ENCODE measurements at places on chromosomes 2 and 18.

DNA sequence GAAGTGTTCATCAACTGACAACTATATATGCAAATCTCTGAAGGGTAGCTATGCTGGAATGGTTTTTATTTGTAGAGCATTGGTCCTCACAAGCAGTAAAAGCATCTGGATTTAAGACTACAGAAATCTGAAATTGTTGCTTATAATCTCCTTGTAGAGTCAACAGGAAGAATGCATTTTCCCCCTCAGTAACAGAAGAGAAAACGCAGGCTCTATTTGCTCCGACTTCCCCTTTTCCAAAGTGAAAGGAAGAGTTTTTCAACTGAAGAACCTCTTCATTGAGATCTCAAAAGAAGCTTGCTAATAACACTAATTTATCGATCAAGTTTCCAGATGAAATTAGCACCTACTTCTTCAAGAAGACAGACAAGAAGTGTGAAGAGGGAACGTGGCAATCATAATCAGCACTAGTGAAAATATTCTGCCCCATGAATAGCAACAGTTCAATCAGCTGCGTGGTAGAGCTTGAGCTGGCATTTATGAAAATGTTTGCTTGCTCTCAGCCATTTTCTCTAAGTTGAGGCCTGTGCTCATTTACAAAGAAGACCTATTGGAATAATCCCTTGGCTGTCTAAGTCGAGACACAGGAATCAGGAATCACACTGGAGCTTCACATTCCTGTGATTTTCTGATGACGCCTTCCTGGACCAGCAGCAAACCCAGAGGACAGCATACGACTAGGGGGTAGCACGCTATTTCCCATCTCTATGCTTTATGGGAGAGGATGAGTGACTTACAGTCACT, 43.7 kb downstream of the TGIF1 start:
- no peak for DNase-seq

- no peak for DNase-seq
These were observed 6.0 kb downstream of the PNO1 start for GRCh38 chr2:68163641-68164040.

DNA sequence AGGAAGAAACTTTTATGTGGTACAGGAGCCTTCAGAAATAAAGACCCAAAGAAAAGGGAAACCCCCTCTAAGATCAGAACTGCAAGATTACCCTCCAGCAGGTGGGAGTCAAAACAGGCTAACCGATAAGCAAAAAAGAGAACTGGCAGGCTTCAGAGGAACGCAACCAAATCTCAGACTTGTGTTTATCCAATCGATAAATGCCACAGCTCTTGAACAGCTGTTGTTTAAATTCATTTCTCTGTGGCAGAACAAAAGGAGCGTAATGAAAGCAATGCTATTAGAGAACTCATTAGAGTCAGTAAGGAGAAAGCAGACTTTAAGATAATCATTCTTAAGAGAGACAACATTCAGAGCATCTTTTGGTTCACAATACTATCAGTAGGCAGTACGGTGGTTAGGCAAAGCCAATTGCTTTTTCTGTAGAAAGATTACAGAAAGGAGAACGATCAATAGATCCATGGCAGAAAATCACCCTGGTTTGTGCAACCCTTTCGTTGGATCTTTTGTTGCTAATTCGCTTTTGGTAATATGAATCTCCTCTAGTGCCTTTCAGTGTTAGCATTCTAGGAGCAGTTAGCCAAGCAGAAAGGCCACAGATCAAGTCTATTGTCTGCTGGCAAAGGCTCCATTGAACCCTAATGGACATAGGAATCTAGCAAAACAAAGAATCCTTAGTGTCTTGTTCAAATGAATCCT, 476.4 kb upstream of the CHST9 start:
- no peak for DNase-seq

DNA sequence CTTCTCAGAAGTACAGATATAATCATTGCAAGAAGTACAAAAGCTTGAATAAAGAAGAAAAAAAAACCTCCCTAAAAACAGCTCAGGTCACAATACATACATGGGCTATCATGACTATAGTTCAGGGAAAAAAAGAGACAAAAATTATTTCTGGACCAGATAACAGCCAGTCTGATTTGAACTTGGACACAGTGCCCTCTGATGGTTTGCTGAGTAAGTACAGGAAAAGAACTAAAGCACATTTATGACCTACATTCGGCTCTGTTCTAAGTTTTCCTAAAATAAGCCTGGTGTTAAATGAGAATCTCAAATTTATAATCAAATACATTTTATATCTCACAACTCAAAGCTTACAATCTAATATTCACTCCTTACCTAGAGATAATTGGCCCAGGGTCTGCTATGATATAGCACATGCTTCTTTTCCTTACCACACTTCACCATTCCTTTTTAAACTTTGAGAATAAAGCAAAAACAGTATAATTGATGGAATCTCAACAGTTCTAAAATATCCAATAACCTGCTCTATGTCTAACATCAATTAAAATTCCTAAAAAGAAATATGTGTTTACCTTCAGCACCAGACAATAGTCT, 81.1 kb downstream of the RAPH1 start:
- no peak for DNase-seq

DNA sequence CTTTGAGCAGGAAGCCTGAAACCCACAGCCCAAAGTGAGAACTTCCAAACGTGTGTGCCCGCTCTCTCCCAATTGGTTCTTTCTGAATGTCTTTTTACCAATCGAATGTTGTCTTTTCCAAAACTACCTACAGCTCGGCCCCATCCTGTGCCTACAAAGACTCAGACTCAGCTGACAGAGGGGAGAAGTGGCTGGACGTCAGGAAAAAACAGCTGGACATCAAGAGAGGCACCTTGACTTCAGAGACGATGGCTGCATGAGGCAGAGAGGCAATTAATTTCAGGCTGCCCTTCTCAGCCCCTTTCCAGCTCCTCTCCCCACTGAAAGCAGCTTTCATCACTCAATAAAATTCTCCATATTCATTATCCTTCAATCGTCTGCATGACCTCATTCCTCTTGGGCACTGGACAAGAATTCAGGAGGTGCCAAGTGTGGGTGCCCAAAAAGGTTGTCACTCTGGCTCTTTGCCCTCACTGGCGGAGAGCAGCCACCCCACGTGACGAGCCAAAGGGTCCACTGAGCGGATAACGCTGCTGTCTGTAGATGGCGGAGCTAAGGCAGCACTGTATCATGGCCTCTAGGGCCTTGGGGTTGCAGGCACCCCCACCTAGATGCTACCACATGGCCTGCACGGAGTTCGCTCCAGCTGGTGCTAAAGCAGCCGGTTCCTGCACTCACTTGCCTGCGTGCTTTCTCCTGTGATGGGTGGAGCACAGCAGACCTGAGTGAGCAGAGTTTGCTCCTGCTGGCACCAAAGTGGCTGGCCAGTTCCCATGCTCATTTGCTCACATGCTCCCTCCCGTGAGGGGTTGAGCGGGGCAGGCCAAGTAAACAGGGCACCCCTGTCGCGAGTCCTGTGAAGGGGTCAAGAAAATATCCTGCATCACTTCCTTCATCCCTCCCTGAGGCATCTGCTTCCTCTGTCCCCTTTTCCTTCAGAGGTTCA, 37.9 kb downstream of the FAM210A start:
- DNase-seq, result no peak

GRCh38 chr2:144452989-144453336, 67.0 kb downstream of the ZEB2 start:
- DNase-seq, result no peak

GRCh38 chr18:59911600-59911999, 11.8 kb downstream of the PMAIP1 start:
- no peak for DNase-seq

GRCh38 chr2:28716265-28716865, 35.3 kb upstream of the PPP1CB start:
- no peak for DNase-seq

GRCh38 chr2:66607152-66607551, 172.2 kb downstream of the MEIS1 start:
- DNase-seq, result no peak

DNA sequence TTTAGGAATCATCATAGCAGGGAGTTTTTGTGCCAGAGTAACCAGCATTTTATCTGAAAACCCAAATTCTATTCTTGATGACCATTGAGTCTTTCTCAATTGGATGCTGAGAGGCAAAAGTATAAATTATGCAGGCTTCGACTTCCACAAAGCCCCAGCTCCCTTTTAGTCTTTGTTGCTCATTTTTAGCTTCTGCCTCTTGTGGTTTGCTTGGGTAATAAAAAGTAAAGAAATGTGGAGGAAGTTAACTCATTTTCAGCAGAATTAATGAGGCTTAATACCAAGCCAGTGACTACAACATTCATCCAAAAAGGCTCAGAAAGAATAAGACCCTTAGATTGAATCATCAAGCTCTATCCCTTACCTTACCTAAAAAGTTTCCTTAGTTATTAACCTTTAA, 18.6 kb downstream of the ERMN start:
- DNase-seq, result no peak

DNA sequence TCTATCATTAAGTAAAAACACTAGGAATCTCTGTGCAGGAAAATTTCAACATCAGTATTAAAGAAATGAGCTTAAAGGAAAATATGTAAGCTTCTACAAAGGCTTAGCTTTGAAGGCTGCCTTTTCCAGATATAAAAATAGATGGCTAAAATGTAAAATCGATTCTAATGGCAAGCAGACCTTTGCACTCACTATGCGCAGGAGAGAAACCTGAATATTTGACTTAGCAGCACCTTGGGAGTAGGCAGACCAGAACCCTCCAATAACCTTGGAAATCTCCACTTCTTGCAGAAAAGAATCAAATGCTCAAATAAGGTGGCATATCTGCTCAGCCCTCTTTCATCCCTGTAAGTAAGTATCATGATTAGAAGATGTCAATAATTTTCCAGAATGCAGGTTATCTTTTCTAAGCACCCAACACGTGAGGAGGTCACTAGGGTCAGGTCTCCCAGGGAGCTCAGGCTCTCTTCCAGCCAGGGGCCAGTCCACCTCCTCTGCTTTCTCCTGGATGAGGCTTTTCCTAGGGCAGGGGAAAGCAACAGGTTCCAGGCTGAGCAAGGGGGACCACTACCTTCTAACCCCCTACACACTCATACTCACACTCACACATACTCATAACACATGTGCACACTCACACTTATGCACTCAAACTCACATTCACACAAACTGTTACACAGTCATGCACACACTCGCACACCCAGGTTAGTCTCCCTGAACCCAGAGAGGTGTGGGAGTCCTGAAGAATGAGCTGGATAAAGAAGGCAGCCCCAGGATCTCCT, 3.8 kb downstream of the PIEZO2 start:
- no peak for DNase-seq

- no peak for DNase-seq
These were observed 58.0 kb upstream of the ARL5A start for GRCh38 chr2:151886241-151886640.

GRCh38 chr2:178273787-178274360, 79.6 kb downstream of the OSBPL6 start:
- DNase-seq, result no peak

DNA sequence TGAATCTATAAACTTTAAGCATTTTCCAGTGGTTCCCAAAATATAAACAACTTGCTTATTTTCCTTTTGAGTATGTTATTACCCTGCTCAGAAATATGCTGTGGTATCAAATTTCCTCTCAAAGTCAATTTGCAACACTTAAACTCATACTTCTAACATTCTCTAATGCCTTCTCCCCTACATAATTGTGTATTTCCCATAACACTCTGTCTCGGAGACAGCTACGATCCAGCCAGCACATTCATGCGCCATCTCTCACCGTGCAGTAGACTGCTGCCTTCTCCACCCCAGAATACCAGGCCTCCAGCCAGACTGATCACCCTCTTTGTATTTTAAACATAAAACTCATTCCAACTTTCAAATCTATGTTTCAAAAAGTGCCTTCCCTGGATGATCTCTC, 41.8 kb downstream of the TIMM21 start:
- DNase-seq, result no peak

DNA sequence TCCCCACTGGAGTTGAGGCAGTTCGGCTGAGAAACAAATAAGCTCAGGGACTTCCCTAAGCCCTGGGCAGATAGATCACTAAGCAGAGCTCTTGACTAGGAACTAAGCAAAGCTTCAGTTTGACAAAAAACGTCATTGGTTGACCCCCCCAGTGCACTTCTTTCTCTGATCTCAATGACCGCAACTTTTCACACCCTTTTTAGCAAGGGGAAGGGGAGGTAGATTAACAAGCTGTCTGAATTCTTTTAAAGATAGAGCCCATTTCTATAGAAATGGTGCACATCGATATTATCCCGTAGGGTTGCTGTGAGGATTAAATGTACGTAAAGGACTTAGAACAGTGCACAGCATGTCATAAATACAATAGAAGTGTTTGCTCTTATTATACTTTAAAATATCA, 42.5 kb downstream of the PIEZO2 start:
- no peak for DNase-seq

DNA sequence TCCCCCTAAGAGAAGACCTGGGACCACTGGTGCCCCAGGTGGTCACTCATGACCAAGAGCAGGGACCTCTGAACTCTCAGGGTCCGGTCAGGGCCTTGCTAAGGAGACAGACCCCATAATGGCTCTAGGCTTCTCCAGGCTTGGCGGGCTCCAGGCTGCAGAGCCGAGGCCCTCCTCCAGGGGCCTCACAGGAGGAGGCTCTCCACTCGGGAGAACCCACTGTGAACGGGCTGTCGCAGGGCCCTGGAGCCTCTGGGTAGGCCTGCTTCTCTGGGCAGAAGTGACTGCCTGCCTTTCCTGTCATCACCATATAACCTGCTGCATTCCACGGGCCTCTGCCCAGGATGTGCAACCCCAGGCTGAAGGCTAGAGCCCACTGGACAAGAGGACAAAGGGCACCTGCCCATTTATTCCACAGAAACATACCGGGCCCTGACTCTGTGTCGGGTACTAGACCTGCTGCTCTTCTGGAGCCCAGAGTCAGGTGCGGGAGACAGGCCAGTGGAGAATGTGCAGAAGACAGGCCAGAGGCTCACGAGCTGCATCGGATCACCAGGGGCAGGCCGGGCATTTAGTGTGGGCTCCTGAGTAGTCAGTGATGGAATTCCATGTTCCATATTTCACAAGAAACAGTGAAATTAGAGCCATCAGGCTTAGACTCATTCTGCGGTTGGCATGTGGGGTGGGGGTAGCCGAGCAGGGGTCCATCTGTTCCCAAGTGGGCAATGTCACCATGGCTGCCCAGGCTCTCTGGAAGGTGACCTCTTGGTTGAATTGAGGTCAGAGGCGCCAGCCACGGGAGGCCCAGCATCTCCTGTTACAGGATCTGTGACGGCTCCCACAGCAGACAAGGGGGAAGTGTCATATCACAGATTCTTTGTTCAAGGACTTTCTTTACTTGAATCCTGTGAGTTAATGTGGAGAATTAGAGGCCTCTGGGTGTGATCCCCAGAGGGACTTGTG, 220.8 kb downstream of the SH3RF3 start:
- no peak for DNase-seq

DNA sequence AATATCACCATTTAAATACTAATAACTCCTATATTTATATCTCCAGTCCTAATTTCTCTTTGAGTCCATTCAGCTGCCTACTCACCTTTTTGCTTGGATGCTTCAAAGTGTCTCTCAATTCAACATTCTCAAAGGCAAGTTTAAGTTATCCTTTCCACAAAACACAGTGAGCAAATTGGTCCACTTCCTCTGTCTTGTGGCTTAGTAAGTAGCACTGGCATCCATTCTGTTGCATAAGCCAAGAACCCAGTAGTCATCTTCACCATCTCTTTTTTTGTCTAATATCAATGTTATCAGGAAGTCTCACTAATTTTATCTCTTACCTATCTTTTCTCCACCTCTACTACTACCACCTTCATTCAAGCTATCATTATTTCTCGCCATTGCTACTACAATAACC, 27.4 kb upstream of the IL1RL1 start:
- no peak for DNase-seq

Data from substantia nigra (tissue), 51 donors.